ENCODE measurements at places on chromosomes 5 and 9.

DNA sequence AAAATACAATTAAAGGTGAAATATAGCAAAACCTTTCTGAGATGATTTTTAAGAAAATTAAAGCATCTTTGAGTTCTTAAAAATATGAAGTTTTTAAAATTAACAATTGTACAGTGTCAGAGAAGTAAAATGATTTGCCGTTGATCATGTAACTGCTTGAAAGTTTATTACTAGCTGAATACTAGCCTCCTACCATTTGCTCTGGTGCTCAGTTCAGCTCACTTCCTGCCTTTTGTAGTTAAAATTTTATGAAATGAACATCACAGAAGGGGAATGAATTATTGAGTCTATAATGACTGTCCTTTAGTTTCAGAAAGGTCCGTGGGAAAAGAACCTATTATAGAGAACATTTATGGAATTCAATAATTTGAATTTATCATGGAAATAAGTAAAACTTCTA is 9.7 kb downstream of the YTHDC2 start:
- DNase-seq = no peak

GRCh38 chr9:7300484-7300883 is 499.1 kb downstream of the DMAC1 start:
- no peak for DNase-seq

DNA sequence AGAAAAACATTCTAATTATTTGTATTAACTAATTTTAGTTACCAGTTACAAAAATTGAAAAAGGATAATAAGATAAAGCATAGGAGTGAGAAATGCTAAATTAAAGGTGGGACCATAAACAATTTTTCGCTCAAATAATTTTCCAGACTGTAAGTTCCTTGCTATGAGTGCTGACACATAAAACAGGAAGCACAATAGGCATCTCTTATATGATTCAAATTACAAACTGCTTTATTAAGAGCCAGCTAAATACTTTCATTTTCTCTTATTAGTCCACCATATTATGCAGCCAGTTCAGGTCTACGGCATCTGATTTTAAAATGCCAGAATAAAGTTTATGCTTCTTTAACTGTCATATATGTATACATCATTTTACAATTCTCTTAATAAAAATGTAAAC is 4.4 kb downstream of the RC3H2 start:
- DNase-seq = no peak

DNA sequence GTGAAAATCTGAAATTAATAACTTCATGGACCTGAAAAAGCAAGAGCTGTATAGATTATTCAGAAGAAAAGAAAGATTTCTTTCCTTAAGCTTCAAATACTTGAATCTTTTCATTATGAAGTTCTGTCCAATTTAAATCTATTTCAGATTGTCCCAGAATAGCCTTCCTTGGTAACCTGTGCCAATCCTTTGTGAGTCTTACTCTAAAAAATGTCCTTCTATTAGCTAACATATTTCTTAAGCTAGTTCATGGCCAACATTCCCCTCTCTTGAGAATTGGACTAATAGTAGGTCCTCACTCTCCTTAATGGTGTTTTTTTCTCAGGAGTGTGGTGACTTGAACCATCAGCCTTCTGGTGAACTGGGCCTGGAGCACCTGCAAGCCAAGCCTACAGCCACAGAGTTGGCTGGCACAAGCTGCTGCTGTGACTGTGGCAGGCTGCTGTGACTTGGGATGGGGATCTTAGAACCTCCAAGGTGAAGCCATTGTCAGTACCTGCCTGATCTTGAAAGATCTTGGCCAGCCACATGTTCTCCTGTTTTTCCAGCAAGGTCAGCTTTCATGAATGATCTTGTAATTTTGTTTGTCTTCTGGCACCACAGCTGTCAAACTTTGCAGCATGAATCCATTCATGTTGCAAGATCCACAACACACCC is 262.6 kb upstream of the MAP3K1 start:
- no peak for DNase-seq

DNA sequence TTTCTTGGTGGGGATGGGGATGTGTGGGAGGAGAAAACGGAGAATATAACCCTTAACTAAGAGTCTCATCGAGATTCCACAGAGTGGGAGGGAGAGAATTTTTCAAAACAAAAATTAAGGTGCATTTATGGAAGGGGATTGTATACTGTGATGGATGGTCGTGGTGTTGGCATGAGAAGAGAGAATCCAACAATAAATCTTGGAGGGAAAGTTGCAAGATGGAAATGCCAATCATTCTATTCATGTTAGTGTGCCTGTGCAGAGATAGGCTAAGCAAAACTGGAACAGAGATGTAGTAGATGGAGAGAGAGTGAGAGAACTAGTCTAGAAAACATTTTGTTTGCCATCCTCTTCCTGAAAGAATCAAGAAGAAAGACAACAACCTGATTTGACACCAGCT is 613.1 kb downstream of the EBF1 start:
- no peak for DNase-seq

- no peak for DNase-seq
Observed at GRCh38 chr5:138018849-138019248, 14.0 kb downstream of the FAM13B start.

- DNase-seq = no peak
Observed at GRCh38 chr9:89879276-89879675, 274.5 kb downstream of the GADD45G start.

GRCh38 chr5:76763136-76763535 is 47.2 kb downstream of the F2R start:
- DNase-seq = no peak

DNA sequence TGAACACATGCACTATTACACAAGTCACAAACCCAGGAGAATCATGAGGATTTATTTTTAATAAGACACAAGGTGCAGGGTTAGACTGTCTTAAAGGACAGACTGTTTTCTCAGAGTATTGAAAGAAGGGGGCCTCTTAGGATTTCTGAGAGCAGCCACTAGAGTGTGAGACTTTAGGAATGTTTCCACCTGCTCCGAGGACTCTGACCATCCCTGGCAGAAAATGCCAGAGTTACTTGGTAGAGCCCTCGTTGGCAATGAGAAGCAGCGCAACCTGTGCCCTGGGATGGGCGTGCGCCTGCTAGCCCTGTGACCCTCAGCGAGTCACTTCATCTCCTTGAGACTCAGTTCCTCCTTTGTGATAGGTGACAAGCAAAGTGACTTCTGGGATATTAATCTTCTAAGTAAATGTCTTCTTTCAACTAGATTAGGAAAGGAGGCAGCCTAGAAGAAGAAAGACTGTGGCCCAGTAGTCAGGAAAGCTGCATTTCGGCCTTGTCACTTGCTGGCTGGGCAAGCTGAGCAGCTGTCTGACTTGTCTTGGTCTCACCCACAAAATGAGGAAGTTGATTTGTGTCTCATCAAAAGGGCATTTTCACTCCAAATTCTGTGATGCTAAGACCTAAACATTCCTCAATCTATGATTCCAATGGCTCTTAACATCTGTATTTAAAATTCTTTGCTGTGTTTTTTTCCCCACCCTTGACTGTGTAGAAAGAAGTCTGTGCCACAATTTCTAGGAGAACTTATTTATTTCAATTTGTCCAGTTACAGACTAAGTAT is 60.5 kb downstream of the PTCD2 start:
- DNase-seq = no peak

- no peak for DNase-seq
Observed at GRCh38 chr5:68555907-68556681, 340.5 kb downstream of the PIK3R1 start.

- no peak for DNase-seq
Observed at GRCh38 chr9:16369427-16369826, 501.0 kb downstream of the BNC2 start.

DNA sequence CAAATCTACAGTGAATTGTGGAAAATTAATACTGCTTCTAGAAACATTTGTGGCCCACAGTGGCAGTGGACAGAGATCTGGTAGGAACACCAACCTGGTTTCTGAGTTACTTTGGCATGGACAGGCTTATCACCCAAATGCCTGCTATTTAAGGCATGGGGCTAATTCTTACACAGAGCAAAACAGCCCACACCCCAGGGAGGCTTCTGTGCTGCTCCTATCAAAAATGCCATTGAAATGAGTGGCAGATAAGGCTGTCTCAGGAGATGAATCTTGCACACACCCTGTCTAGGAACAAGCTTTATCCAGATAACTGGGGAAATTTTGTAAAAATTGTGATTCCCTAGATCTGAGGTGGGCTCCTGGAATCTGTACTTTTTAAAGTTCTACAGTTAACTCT is 307.1 kb downstream of the TLE1 start:
- DNase-seq = no peak

DNA sequence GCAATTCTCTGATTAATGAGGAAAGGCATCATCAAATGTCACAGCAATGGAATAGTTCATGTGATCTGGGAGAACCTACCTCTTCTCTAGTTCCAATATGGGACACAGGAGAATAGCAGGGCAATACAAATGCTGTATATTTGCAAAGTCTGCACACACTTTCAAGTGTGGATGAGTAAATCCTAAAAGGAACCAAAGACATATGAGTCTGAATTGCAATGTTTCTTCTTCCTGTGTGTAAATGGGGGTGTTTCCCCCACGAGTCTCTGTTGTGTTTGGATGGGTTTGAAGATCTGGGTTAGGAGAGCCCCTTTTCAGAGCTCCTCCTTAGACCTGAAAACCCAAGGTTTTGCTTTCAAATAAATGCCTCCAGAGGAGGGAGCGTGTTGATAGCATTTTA is 26.9 kb downstream of the SLC46A2 start:
- no peak for DNase-seq

DNA sequence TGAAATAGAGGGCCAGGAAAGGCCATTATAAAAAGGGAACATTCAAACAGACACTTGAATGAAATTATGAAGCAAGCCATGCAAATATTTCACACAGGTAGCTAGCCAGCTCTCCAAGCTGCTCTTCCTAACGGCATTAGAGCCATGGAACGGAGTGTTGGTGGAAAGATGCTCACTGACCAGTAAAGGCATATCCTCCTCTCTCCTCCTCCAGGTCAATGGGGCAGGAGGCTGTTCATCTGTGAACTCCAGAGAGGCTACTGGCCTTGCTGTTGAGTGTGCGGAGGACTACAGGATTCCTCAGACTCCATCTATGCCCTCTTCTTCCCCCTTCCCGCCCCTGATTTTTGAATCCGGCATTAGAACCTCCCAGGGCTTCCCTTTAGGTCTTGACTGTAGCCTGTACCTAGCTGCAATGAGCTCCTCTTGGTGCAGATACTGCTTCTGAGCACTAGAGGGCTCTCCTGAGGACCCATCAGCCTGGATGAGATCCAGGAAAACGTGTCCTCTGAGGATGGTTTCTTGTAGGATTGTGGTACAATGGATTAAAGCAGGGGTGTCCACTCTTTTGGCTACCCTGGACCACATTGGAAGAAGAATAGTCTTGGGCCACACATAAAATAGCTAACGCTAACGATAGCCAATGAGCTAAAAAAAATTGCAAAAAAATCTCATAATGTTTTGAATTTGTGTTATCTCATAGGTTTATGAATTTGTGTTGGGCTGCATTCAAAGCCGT is 162.2 kb downstream of the SREK1 start:
- DNase-seq = no peak
